CD4-positive, alpha-beta T cell (primary cell): ENCODE measurements at places on chromosomes 3 and 15.

DNA sequence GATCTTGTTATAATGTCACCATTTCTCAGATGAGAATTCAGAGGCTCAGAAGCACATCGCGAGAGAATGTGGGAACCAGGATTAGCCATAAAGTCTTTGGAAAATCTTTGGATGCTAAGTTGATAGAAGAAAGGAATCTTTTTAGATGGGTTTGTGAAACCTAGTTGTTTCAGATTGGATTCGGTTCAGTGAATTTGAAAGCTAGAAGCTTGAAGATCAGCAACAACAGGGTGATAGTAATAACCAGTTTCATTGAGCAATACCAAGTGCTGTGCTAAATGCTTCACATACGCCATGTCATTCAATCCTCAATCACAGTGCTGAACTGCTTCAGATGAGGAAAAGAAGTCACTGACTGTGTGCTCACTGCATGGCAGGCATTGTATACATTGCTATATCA is 47.4 kb upstream of the MITF start:
- DNase-seq = no peak

DNA sequence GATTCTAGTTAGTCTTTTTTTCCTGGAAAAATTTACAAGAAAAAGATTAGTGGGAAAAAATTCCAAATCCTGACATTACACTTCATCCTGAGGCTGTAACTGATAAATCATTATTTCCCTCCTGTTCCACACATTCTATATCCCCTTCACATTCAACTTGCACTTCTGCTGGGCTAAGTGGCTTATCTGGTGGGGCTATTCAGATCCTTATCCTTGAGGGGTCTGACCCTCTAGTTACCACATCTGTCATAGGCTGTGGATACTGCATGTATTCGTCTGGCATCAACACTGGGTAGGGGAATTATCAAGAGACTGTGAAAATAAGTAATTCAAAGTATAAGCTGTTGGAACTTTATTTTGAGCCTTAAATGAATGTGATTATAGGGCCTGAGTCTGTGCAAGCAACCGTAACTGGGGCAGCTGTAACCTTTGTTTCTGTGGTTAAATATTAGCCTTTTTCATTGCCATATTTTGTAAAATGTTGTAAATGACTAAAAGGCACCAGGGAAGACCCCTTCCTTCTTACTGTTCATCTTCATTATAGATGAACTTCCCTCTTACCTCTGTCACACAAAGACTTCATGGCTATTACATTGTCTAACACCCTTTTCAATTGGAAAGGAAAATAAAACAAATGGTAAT is 28.0 kb upstream of the TEX9 start:
- DNase-seq = no peak

DNA sequence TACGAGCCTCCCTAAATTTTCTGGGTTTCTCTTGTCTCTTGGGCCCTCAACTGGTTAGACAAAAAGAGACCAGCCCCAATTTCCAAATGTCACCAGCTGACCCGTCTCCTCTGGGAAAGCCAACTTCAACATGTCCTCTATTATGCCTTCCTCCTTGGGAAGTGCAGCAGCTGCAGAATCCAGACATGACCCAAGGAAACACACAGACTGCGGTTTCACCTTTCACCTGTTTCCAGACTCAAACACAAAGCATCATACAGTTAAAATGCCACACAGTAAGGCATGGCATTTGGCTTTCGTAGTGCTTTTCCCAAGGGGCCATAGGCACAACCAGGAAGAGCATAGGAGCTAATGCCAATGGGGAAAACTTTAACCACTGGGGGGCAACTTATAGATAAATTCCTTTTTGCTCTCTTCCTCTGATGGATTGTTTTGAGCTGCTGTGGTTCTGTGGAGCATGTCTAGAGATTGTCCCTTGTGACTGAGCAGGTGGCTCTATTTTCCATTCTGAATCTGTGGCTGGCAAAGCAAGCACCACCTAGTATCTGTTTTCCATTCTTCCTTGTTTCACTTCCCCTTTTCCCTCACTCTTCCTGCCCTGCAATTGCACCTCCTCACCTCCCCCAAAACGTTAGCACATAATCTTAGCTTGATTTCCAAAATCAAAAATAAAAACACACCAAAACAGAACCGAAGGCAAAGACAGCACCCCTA is 49.3 kb downstream of the HHLA2 start:
- no peak for DNase-seq

- DNase-seq = no peak
Measured at GRCh38 chr15:99453637-99454030, 112.2 kb upstream of the MEF2A start.

DNA sequence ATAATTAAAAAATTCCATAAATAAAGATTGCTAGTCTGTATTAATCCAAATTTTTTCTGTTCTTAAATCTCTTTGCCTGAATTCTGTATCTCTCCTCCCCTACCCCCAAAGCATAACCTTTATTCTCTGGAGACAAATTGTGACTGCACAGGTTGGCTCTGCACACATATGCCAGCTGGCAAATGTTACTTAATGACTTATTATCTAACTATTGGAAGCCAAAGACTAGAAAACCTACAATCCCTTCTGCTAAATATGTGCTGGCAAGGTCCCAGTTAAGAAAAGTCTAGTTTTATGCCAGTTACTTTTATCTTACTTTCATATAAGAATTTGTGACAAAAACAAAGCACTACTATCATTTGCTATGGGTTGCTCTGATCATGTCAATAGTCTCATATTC is 569.3 kb downstream of the MECOM start:
- DNase-seq = no peak

DNA sequence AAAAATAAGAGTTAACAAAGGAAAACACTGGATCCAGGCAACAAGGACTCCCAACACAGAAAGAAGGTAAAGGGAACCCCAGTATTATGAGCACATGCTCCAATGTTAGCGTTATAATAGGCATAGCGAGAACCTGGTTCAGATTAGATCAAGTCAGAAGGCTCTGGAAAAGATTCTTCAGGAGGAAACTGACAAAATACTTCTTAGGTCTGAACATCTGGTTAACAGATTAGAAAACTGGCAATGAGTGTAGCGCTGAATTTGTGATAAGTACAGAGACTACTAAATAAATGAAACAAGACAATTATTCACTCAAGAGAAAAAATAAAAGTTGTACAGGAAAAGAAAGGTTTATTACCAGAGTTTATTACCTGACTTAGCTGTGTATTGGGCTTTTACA is 146.1 kb downstream of the DPH6 start:
- DNase-seq = no peak

- no peak for DNase-seq
Measured at GRCh38 chr15:42665827-42666226, 71.1 kb downstream of the CDAN1 start.

- DNase-seq = no peak
Measured at GRCh38 chr3:57960174-57960505, 48.1 kb upstream of the FLNB start.

GRCh38 chr3:69441040-69441439 is 55.2 kb upstream of the FRMD4B start:
- DNase-seq = no peak

GRCh38 chr3:193996641-193997089 is 139.3 kb upstream of the HES1 start:
- DNase-seq = no peak

DNA sequence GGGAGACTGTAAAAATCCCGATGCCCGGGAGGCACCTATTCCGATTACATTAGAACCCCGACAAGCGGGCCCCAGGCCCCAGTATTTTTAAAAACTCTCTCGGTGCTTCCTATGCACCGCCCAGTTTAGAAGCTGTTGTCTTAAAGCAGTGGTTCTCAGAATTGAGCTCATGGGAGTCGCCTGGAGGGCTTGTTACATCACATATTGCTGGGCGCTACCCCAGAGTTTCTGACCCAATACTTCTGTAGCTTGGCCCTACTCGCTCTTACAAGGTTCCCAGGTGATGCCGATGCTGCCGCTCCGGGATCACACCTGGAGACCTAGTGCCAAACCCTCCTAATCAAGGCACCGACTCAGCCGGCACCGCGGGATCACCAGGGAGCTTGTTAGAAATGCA is 35.2 kb downstream of the CPN2 start:
- DNase-seq = no peak

DNA sequence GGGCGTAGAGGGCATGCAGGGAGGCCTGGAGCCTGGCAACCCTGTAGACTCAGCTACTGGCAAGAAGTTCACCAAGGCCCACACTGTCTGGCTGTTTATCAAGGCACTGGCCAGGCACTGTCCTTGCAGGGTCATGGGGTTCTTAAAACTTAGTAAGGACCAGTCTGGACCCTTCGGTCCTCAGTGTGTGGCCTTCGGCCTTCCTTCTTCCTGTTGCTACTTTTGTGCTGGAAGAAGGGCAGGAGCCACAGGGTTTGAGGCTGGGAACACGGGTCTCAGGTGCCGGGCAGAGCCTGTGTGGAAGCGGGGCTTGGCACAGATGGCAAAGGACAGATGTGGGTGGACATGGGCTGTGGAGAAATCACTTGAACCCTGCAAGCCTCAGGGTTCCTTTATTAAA is 76.6 kb downstream of the SNRK start:
- DNase-seq = no peak

DNA sequence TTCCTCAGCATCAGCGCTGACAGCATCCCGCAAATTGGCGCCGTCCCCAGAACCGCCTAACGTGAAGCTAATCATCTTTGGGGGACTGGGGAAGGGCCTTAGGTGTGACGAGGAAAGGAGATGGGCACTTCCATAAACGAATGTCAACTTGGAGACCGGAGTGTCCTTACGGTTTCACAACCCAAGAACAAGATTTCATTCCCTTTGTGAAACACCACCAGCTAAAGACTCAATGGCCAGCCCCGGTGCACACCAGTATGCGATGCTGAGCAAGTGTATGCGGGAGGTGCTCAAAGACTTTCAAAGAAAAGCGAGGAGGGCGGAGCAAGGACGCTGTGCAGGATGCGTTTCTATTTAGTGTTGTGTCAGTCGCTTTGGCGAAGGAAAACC is 759 bp upstream of the TTBK2 start:
- DNase-seq = peak; percentile 56

DNA sequence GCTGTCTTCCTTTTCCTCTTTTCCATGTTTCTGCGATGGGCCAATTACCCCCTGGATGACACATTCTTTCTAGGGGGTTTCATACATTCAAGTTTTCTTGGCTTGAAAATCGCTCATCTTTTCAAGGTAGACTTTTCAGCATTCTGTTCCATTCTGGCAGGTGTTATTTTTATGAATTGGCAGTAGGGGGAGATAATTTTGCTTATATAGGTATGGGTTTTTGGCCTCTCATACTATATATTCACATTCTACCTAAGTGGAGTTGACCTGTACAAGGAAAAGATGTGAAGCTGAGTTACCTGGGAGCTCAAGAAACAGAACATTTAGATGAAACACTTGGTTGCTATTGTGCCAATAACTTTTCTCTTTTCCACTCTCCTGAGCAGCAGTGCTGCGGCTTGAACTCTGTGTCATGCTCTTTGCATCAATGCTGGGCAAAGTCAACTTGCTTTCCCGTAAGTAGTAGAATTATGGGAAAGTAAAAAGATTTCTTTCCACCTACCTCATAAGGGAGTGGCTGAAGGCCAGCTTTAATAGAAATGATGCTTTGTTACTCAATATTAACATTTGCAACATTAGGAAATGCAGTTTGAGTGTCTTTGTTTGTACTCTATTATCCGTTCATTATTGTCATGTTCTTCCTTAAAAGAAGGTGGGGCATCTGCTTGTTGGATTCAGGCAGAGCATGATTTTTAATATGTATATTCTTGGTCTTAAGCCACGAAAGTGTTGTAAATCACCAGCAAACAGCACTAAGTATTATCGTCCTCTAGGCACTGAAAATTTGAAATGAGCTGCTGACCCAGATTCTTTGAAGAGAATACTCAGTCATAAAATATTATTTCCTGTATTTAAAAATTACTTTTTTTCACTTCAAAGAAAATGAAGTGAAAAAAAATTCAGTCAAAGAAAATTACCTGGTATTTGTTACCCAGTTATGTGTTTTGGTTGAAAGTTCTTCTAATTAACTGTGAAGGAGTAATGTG is 27.7 kb upstream of the MFSD1 start:
- no peak for DNase-seq

DNA sequence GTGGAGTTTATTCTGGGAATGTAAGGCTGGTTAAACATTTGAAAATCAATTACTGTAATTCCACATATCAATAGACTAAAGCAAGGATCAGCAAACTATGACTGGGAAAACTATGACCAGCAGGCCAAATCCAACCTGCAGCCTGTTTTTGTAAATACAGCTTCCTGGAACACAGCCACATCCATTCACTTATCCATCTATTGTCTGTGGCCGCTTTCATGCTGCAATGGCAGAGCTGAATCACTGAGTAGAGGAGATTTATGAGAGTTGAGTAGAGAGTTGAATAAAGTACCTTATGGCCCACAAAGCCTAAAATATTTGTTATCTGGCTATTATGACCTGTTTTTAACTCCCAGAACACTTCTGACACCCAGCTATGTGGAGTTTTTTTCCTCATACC is 12.2 kb downstream of the MYLK start:
- no peak for DNase-seq

DNA sequence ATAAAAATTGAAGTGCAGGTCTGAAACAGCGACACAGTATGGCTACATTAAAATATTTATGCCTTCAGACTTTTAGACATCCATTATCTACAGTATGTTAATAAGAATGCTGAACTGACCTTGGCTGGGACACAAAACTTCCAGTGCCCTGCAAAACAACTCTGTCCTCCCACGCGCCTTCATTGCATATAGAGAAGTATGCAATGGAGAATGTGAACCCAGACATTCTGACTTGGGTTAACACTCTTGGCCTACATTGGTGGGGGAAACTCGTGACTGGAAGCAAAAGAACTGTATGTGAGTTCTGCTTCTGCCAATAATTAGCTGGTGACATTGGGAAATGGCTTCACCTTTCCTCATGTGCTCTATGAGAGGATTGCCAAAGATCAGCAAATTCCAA is 110.5 kb upstream of the SLC24A5 start:
- no peak for DNase-seq

DNA sequence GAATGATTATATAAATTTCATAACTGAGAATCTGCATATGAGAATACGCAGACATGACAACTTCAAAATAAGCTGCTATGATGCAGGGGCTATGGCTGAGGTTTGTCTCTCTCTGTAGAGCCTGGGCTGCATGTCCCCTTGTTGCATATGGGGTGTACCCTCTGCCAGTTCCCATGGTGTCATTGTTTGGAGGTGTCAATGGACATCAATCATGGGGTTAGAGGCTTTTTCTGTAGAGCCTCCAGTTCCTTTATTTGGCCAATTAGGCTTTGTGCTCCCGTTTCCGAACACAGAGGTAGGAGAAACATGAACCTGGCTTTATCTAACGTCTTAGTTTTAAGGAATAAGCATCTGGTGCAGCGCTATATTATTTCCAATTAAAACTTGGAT is 77.3 kb upstream of the RARB start:
- no peak for DNase-seq

GRCh38 chr3:62046326-62046725 is 327.0 kb downstream of the FEZF2 start:
- no peak for DNase-seq

DNA sequence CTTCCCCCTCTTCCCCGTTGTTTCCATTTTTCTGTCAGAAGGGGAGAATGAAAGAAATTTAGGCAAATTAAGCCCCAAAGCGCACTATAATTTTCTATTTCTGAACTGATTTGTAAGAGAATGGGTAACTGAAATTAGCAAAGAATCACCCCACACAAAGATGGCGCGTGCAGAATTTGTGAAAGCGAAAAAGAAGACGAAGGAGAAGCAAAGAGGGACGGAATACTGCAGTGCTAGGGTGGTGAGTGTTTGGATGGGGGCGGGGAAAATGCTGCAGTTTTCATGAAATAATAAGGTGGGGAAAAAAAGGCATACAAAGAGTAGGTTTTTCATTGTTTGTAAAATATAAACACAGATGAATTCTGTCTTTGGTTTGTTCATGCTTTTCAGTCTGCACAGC is 4.6 kb upstream of the CTNNB1 start:
- no peak for DNase-seq

- no peak for DNase-seq
Measured at GRCh38 chr3:66140743-66141372, 79.9 kb upstream of the SLC25A26 start.
